Mammary epithelial cell (primary cell): ENCODE measurements at places on chromosomes 16 and 17.

DNA sequence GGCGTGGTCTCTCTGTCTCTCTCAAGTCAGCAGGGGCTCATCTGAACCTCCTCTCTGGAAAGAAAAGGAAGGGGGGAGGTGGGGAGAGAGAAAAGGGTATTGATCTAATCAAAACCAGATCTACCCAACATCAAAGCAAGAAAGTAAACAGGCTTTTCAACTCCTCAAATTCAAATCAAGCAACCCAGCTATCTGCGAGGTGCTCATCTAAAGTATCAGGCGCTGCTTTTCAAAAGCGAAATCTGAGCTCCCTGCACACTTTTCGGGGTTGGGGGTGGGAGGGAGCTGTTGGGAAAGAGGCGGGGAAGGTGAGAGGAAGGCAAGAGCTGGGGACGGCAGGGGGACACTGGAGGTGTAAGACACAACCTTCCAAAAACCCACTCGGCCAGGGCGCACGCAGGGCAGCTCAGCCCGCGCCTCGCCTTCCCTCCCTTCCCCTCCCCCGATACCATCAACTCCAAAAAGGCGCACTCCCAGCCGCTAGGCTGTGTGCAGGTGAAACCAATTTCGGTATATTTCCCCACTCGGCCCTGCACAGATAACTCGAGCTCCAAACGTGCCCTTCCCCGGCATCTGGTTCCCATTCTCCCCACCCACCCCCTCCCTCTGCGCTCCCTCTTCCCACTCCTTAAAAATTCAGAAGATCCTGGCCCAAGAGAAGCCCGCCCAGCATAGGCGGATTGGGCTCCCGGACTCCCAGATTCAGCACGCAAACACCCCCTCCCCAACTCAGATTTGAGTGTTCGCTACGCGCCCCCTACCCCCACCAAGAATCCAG is 2.6 kb downstream of the AXIN2 start:
- no peak for DNase-seq

- DNase-seq = peak; percentile 49
These were observed 147.3 kb downstream of the CCDC182 start for GRCh38 chr17:57597531-57598453.

DNA sequence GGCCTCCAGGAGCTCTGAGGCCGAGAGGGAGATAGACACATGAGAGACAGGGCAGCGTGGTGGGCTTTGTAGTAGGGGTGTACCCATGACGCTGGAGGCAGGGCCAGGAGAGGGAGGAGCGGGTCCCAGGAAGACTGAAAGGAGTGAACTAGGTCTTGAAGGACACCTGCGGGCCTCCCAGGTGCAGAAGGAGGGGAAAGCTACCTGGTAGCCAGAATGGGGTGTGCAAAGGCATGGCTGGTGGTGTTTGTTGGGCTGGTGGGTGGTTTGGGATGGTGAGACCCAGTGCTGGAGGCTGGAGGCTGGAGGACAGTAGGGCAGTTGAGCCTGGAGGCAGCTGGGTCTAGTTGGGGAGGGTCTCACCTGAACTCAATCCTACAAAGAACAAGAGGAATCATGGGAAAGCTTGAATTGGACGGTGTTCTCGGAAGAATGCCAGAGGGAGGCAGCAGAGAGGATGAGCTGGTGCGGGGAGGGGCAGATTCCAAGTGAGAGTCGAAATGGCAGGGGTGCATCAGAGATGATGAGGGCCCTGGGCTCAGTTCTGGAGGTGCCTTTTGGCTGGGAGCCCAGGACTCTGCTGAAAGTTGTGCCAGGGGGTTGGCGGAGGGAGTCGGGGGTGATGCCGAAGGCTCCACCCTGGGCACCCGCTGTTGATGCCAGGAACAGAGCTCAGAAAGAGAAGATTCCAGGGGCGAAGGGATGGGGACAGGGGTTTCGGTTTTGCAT is 21.2 kb downstream of the C1QTNF1 start:
- DNase-seq = no peak

GRCh38 chr17:42025936-42026335 is 6.0 kb downstream of the NKIRAS2 start:
- DNase-seq = no peak

- DNase-seq = no peak
These were observed 6.4 kb upstream of the LGALS9 start for GRCh38 chr17:27624539-27624938.

DNA sequence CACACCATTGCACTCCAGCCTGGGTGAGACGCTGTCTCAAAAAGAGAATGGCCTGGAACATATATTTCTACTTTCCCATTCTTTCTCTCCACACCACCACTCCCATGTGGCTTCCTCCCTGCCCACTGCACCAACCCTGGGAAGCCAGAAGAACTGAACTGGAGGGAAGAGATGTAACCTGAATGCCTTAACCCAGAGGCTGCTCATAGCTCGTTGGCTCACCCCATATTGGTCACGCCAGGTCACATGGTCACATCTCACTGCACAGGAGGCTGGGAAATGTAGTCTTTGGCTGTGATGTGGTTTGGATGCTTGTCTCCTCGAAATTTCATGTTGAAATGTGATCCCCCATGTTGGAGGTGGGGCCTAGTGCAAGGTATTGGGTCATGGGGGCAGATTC is 5.9 kb upstream of the DNAH17 start:
- DNase-seq = no peak

GRCh38 chr16:30355954-30356308 is 823 bp upstream of the CD2BP2 start:
- DNase-seq = no peak

GRCh38 chr17:7610641-7611040 is 4.1 kb downstream of the FXR2 start:
- no peak for DNase-seq

- DNase-seq = no peak
These were observed 22.3 kb downstream of the C16orf90 start for GRCh38 chr16:3472878-3473595.

- peak; percentile 73 for DNase-seq
These were observed 1.1 kb upstream of the NXN start for GRCh38 chr17:980406-981291.

DNA sequence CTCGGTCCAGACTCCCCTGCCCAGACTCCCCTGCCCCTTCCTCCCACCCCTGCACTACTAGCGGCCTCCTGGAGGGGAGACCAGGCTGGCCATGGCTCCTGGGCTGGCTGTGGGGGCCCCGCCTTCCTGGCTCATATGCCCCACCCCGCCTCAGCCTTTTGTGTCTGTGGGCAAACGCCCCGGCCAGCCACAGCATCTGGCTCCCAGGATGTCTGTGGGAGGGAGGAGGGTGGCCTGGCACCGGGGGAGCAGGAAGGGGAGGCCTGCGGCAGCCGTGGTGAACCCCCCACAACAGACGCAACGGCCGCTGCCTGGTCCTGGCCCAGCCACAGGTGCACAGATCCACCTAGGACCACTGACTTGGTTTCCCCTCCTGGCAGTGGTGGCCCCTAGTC is 32.9 kb downstream of the BAHCC1 start:
- no peak for DNase-seq

- peak; percentile 97 for DNase-seq
These were observed at the start of gene RABEP2 for GRCh38 chr16:28924762-28925385. Gene RABEP2 (minus strand): TSS chr16:28925238. CDS start chr16:28925163, 75 bp downstream.

DNA sequence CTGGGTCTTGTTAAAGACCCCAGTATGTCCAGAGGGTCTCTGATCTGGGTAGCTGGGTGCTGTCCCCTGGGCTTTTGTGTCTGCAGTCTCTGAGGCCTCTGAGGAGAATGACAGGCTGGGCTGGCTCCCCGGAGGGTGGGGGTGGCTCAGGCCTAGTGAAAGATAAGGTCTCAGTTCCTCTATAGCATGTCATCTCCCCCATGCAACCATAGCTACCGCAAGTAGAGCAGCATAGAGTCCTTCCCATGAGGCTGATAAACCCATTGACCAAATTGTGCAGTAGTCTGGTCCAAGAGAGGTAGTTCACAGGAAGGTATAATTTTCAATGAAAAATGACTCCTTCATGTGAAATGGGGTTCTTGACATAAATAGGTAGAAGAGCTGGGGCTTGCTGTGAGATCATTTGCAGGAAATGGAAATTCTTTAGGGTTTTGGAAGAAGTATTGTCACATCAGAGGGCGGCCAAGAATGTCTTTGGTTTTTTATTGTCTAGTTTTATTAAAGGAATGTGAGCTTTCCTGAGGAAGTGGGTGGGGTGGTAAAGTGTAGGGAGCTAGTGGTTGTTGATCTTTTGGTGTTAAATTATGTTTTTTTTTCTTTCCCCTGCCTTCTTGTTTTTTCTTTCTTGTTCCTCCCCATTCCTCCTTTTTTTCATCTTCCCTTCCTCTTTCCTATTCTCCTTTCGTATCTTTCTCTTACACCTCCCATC is 21.0 kb downstream of the SLC7A6OS start:
- no peak for DNase-seq

DNA sequence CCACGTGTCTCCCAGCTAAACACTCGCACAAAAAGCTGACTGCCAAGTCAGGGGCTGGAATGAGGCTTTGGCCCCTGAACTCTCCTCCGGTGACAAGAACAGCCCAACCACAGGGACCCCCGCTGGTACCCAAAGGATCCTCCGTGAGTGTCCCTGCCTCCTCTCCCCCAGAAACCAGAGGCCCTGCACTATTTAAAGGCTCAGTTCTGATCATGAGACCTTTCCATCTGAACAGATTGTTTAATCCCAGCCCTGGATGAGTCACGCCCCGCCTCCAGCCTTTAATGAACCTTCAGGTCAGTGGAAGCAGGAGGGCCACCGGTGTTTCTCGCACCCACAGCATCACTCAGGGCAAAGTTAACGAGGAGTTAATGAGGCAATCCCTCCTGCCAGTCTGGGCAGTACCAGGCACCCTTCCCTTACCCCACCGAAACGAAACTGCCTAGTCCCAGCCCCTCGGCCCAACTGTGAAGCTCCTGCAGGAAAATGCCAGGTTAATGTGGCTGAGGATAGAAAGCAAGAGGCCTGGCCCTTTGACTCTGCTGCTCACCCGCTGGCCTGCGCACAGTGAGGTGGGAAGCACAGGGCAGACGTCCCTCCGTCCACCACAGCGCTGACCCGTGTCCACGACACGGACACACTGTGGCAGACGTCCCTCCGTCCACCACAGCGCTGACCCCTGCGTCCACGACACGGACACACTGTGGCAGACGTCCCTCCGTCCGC is 32.4 kb downstream of the TIMM22 start:
- peak; percentile 20 for DNase-seq

- no peak for DNase-seq
These were observed 126.2 kb downstream of the FOXL1 start for GRCh38 chr16:86704516-86704915.

DNA sequence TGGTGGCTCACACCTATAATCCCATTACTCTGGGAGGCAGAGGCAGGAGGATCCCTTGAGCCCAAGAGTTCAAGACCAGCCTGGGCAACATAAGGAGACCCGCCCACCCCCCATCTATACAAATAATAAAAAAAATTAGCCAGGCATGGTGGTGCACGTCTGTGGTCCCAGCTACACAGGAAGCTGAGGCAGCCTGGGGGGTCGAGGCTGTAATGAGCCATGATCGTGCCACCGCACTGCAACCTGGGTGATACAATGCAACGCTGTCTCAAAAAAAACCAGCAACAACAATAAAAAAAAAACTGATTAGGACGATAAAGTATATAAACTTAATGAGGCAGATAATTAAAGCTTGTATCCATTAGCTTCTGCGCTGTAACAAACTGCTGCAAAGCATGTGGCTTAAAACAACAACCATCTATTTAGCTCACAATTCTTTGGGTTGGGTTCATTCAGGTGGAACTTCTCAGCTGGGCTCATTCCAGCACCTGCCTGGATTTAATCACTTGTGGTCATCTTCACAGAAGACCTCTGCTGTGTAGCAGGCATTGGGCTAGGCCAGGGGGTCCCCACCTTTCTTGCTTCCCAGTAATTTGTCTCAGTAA is 45.8 kb downstream of the LCMT1 start:
- no peak for DNase-seq

- DNase-seq = no peak
These were observed 165.3 kb downstream of the SDK2 start for GRCh38 chr17:73478768-73479424.

- DNase-seq = peak; percentile 90
These were observed 3.3 kb downstream of the GRN start for GRCh38 chr17:44348234-44348987.

DNA sequence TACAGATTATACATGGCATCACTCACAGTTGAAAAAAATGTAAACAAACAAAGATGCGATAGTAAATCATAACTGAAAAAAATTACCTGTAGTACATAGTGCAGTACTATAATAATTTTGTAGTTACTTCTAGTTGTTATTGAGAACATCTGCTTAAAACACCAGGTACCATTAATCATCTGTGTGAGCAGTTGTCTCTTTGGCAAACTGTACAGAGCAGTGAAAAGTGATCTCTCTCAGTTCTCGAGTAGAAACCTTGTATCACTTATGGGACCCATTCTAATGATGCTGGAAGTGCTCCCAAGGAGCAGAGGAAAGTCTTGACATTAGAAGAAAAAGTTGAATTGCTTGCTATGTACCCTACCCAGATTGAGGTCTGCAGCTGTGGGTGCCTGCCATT is 8.9 kb upstream of the TENT4B start:
- no peak for DNase-seq

DNA sequence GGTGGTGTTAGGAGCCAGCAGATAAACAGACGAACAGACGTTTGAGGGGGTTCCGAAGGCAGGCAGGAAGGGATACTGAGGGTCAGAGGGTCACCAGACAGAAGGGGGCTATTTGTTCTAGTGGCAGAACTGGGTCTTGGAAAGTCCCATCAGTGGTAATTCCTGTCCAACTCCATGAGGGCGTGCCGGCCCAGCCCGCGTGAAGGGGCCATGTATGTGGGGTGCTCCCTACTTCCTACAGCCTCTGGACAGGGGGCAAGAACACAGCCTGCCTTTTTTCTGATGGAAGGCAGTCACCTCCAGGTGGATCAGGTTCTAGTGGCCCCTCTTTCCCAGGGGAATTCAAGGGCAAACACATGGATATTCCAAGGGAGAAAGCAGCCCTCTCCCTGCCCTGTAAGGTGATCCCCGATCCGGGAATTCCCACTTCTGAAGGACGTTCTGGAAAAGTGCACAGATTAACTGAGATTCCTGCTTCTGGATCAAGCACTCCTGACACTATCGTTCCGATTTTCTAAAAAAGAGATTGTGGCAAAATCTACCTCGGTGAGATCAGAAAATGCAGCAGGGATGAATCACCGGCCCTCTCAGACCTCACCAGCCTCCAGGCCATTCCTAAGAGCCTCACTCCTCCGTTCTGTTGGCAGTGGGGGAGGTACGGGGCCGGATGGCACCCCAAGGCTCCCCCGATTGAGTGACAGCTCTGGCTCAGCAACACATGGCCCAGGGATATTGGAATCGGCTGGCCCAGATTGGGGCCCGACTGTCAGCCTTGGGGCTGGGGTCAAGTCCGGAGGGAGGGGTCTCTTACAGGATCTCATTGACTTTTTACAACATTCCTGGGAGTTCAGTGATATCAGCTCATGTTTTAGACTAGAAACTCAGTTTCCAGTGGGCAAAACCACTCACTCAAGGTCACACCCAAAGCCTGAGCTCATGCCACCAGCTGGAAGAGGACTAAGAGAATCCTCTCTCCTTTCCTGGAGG is 12.4 kb downstream of the STX1B start:
- peak; percentile 77 for DNase-seq

DNA sequence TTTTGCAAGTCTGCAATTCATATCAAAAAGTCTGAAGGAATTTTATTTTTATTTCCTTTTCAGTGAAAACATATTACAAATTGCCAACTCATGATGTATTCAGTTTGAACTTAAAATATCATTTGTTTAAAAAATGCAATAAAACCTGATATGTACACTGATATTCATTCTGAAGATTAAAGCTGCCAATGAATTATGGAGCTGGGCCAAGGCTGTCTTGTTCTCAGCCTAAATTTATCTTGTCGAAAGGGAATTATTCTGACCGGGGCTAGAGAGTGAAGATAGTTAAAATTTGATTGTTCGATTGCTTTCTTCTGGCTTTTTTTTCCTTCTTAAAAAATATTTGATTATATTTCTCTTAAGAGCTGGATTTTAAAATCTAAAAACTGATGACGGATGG is 54.0 kb upstream of the RBFOX1 start:
- DNase-seq = no peak
